ENCODE measurements at places on chromosomes 7 and 10.
A peak's percentile ranks its signal among the peaks of the same experiment; 100 is the strongest.

GRCh38 chr7:148729984-148730733, 31.5 kb downstream of the CUL1 start:
- no peak for DNase-seq

DNA sequence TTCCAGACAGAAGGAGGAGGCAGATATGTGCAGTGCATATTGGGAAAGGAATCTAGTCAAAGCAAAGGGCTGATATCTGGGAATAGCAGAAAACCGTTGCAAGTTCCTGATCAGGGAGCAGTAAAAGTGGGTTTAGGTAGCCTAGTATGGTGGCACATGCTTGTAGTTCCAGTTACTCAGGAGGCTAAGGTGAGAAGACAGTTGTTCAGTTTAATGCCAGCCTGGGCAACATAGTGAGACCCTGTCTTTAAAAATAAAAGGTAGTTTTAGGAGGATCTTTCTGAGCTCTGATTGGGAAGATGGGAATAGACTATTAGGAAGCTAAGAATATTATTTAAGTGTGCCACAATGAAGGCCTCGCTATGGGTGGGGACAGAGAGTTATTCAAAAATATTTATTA, 1.7 kb downstream of the CCDC172 start:
- DNase-seq = no peak

DNA sequence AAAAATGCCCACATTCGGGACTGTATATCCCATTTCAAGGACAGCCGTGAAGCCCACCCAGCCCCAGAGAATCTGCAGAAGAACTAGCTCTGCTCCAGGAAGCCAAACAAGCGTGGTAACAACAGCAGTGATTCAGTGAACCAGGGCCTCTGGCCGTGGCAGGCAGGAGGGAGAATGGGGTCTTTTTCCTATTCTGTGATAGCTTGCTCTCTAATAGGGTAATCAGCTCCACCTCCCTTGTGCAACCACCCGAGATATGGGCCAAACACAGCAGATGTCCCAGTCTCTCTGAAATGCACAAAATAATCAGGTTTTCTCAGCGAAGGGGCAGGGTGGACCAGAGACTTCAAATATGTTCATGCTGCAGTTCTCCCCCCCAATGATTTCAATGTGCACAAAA, 35.8 kb downstream of the CHST15 start:
- no peak for DNase-seq

GRCh38 chr10:119826771-119827170, 45.9 kb downstream of the MCMBP start:
- DNase-seq = no peak

GRCh38 chr10:77975086-77975666, 48.6 kb upstream of the DLG5 start:
- DNase-seq = no peak

GRCh38 chr10:20446561-20447193, 450.4 kb downstream of the NEBL start:
- DNase-seq = no peak

- DNase-seq = peak; percentile 71
These were observed 12.1 kb downstream of the PDZD7 start for GRCh38 chr10:101018600-101019439.

- no peak for DNase-seq
These were observed 37.7 kb upstream of the ODAD2 start for GRCh38 chr10:28036587-28036986.

- no peak for DNase-seq
These were observed 489.2 kb downstream of the MDFIC start for GRCh38 chr7:115410972-115411686.

DNA sequence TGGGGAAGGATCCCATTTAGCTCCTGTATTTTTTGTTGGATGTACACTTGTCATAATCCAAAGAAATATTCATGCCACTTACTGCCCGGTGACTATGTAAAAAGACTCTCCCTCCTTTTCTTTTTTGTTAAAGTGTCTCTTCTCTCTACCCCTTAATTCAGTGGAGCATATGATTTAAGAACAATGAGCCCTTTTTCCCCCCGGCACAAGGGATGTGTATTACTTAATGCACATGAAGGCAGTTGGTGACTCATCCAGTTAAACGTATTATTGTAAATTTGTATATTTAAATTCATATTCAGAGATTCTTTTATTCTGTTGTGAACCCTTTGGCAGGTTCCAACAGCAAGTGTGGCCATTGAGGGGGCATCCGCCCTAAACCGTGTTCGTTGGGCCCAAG, 241.9 kb downstream of the SLC25A13 start:
- no peak for DNase-seq

GRCh38 chr7:31058122-31058521, 6.0 kb downstream of the ADCYAP1R1 start:
- no peak for DNase-seq

- DNase-seq = no peak
These were observed 431.6 kb upstream of the GALNT17 start for GRCh38 chr7:70700055-70700940.

- no peak for DNase-seq
These were observed 19.0 kb downstream of the ADCY1 start for GRCh38 chr7:45593121-45593541.

DNA sequence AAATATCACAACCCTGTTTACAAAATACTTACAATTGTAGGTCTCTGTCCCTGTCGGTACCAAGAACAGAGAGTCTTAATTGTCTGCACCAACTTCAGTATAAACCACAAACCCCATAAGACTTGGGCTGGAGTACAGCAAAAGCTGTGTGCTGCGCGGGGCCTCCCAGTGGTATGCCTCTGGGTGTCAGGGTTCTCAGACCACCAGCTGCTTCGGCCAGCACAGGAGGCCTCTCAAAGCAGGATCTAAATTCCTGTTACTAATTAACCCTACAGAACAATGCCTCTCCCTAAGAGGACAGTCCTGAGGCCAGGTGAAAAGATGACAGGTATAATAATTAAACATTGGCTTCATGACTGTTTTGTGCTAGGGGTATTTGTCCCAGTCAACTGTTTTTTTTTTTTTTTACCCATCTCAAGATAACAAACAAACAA, 957 bp upstream of the SVIL start:
- no peak for DNase-seq

DNA sequence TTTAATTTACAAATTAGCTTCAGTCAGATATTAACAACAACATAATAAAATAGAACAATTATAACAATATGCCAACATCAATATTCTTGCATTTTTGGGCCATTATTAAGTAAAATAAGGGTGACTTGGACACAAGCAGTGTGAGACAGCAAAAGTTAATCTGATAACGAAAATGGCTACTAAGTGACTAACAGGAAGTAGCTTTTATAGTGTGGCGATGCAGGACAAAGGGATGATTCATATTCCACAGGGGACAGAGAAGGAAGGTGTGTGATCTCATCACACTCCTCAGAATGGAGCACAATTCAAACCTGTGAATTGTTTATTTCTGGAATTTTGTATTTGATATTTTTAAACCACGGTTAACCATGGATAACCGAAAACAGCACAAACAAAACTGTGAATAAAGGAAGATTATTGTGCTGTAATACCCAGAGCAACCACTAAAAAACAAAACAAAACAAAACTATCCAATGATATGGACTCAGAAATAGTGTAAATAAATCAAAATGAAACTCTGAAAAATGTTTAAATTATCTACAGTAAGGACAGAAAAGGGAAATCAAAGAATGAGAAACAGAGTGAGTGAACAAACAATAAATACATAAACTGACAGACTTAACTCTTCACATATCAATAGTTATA, 66.9 kb upstream of the TFEC start:
- no peak for DNase-seq

All from activated T-helper 1 cell treated with anti-CD3 and anti-CD28 coated beads, Interleukin-12 subunit alpha, Interleukin-12 subunit beta, Interleukin-2, Interleukin-4 antibody, amounts not matched to agents 30 ng/mL and 10 ng/mL and 1 ng/mL, durations not matched to agents 14 hours and 24 hours and 36 hours (primary cell).